Activated gamma-delta T cell (primary cell): ENCODE measurements at places on chromosomes 2 and 18.

GRCh38 chr18:2135309-2135708 is 436.0 kb downstream of the METTL4 start:
- DNase-seq = no peak

- no peak for DNase-seq
These were observed 49.7 kb downstream of the TRIB2 start for GRCh38 chr2:12766421-12766879.

GRCh38 chr2:203893401-203893800 is 25.8 kb downstream of the CTLA4 start:
- no peak for DNase-seq

- DNase-seq = no peak
These were observed 228.6 kb upstream of the EPAS1 start for GRCh38 chr2:46068636-46069035.

GRCh38 chr2:99680946-99681345 is 191.1 kb upstream of the REV1 start:
- no peak for DNase-seq

- no peak for DNase-seq
These were observed 951 bp downstream of the EN1 start for GRCh38 chr2:118846442-118846952.

DNA sequence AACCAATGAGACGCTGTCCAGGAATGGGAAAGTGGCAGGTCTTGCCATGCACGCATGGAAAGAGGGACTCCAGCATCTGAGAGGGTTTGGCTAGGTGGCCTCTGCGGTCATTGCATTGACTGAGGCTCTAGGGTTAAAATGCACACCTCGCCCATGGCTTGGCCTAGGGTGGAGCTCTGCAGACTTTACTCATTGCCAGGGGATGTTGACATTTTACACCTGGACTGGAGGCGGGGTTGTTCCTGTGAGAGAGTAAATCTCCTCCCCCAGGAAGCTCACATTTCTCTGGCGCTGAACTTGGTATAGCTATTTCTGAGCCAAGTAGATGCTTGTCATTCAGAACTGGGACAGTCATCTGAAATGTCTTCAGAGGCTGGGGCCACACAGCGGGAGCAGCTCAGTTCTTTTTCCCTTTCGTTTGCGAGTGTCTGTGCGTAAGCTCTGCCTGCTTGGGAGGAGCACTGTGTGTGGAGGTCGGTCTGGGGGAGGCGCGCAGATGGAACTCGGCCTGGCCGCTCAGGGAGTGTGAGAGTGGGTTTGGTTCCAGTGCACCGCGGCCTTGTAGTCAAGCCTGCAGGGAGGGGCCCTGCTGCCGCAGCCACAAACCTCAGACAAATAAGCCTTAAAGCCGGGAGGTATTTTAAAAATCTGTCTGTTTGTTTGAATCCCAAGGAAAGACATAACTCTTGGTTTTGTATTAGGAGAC is 76.5 kb downstream of the LPIN1 start:
- DNase-seq = no peak

DNA sequence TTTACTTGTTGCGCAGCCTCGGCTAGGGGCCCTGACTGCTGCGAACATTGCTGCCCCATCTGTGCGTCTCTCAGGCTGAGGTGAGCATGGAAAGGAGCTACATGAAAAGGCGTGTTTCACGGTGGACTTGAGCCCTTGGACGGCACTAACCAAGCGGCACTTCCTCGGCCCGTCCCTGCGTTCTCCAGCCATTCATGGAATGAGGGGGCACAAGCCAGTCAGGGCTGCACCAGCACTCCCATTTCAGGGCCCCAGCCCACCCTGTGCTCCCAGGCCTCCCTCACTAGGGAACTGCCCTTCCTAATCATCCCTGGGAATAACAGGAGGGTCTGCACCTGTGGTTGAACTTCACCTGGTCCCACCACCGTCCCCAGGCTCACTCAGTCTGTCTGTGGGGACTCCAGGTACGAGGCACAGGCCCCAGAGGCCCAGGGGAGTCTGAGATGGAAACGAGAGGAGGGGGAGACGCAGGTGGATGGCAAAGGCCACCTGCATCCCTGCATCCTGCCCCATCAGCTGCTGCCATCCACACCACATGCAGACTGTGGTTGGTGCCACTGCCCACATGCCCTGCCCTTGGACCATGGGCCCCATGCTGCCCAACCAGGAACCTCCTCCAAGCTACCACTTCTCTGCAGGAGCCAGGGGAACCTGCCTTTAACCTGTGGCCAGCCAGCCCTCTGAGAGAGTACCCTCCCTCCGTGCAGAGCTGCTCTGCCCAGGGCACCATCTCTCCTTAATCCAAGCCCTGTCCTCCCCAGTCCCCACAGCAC is 99.7 kb downstream of the EIPR1 start:
- no peak for DNase-seq

- DNase-seq = no peak
These were observed 17.4 kb upstream of the SEH1L start for GRCh38 chr18:12930376-12930775.

GRCh38 chr2:240240017-240240734 is 99.7 kb upstream of the OTOS start:
- DNase-seq = no peak

DNA sequence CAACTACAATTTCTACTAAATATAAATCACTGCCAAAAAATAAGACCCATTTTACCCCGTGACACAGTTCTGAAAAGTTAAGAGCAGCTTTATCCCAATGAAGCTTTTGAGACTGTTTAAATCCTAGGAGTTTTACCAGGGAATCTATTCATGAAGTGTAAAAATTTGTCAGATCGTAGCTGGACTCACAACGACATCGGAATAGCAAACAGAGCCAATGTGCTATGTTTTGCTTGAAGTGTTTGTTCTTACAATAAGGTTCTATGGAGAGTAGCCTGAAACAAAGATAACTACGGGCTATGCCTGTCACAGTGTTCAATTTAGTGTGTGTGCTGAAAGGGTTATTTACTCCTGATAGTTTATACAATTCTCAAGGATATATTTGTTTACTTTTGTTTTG is 78.5 kb upstream of the L3MBTL4 start:
- no peak for DNase-seq

- no peak for DNase-seq
These were observed 44.8 kb downstream of the PAX8 start for GRCh38 chr2:113233593-113234550.

GRCh38 chr2:84686783-84687476 is 170.6 kb downstream of the DNAH6 start:
- no peak for DNase-seq
